AG08395 (cell line): ENCODE measurements at places on chromosomes 2 and 18.

DNA sequence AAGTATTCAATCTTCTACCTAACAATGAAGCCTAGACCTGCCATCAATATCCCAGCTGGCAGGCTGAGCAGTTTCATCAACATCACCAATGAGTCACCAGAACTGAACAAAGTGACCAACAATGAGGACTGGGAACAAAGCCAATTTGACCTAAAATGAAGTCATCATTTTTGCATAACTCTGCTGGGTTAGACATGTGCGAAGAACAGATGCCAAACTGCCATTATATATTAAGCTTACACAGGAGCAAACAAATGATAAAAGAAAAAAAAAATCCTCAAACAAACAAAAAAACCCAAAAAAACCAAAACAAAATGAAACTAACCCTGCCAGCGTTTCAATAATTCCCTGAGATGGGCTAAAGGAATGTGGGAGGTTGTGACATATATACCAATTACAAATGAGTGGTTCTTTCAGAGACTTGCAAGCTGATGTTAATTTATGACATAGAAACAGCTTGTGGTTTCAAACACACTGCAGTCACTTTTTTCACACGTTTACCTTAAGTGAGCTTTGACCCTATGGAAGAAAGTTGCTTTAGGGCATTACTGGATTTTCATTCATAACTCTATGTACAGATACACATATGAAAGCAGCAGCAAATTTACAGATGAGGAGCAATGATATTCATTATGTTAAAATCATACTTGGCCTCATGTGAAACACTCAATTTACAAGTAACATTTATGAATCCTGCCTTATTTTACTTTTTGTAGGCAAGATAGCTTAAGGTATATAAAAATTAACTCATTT, 56.9 kb upstream of the CCDC141 start:
- DNase-seq = peak; percentile 58

DNA sequence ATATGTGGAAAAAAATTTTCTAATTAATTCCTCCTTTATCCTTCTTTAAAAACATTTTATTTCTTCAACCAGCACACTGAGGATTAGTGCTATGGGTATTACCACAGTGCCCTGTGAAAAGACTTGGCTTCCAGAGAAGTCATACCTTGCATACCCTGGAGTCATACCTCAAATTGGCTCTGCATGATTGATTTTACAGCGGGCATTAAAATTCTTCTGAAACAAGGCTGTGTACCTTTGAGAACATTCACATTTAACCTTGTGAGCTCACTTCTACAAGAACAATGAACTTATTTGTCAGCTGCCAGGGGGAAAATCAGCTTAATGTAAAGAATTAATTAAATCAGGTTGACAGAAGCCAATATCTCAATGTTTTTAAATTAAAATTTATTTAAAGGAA, 44.6 kb downstream of the SLC35F5 start:
- DNase-seq = no peak

GRCh38 chr2:160258492-160258805, 58.4 kb upstream of the ITGB6 start:
- DNase-seq = no peak

- no peak for DNase-seq
These were observed 7.2 kb downstream of the TRIB2 start for GRCh38 chr2:12723736-12724463.

DNA sequence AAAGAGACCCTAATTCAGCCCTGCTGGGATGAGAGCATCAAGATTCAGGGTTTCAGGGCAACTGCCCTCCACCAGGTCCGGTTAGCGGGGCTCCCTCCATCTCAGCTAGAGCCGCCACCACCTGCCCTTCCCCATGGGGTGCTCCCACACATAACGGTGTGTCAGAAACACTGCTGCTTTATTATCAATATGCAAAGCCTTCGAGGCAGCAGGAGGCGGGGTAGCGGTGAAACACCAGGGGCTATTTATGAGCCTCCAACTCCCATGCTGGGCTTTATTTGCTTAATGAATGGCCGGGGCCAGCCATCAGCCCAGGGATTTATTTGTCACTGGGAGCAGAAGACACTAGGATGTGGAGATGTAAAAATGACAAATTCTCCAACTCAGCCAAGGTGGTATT, 109.8 kb downstream of the GALNT14 start:
- DNase-seq = no peak

DNA sequence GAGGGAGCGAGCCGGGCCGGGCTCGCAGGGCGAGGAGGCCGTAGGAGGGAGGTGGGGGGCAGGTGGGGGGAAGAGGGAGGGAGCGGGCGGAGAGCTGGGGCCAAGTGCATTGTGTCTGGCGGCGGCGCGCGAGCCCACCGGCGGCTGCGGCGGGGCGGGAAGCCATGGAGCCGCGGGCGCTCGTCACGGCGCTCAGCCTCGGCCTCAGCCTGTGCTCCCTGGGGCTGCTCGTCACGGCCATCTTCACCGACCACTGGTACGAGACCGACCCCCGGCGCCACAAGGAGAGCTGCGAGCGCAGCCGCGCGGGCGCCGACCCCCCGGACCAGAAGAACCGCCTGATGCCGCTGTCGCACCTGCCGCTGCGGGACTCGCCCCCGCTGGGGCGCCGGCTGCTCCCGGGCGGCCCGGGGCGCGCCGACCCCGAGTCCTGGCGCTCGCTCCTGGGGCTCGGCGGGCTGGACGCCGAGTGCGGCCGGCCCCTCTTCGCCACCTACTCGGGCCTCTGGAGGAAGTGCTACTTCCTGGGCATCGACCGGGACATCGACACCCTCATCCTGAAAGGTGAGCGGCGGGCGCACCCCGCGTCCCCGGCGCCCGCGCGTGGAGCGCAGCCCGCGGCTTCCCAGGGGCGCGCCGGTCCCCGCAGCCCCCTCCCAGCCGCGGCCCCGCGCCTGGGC, at the start of gene TMEM178A:
TMEM178A (plus strand) TSS at position 107 of the 680 bp plus-strand sequence; CDS start at position 165, 58 bp downstream.
- DNase-seq = peak; percentile 17

DNA sequence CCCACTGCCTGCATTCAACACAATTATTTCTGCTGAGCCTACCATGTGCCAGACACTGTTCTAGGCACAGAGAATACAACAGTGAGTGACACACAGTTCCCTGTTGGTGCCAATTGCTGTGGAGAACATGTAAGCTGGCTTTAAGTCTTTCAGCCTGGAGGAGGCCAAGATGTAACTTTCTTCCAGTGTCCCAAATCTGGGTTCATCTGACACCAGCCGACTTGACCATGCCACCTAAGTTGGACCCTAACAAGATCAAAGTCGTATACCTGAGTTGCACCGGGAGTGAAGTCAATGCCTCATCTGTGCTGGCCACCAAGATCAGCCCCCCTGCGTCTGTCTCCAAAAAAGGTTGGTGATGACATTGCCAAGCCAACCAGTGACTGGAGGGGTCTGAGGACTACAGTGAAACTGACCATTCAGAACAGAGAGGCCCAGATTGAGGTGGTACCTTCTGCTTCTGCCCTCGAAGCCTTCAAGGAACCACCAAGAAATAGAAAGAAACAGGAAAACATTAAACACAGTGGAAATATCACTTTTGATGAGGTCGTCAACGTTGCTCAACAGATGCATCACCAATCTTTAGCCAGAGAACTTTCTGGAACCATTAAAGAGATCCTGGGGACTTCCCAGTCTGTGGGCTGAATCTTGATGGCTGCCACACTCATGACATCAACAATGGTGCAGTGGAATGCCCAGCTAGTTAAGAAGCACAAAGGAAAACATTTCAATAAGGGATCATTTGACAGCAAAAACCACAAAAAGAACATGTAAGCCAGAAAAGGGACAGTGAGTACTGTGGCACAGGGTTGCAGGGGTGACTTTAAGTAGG, 6.3 kb downstream of the TRABD2A start:
- peak; percentile 19 for DNase-seq

GRCh38 chr2:32342801-32343200, 14.0 kb upstream of the BIRC6 start:
- no peak for DNase-seq

DNA sequence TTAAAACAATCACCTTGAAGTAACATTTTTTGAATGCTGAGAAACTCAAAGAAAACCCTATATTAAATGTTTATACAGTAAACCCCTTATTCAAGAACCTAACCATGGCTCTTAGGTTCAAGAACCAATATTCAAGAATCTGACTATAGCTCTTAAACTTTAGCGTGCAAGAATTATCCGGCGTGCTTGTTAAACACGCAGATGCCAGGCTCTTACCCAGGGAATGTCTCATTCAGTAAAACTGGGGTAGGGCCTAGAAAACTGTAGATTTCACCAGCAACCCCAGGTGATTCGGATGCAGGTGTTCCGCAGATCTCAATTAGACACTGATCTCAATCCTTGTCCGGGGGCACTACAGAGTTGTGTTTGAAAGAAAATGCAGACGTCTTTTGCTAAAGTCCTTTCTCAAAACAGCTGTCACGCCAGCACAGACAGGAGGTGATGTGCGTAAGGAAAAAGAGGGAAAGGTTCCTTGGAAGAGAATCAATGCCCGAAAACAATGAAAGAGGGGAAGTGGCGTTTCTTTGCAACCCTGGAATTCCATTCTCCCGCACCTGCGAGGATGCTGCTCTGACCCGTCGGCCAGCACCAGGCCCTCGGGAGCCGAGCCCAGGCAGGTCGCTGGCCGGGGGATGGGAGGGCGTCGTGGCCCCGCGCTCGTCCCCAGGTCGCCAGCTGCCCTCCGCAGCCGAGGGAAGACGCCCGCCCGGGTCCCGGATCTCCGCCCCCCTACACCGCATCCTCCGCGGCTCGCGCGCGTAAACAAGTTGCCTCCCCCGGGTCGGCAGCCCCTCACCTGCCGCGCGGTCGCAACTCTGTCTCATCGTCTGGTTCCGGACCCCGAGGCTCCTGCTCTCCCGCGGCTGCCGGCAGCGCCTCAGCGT, 851 bp downstream of the EIF2AK3 start:
- DNase-seq = peak; percentile 11

DNA sequence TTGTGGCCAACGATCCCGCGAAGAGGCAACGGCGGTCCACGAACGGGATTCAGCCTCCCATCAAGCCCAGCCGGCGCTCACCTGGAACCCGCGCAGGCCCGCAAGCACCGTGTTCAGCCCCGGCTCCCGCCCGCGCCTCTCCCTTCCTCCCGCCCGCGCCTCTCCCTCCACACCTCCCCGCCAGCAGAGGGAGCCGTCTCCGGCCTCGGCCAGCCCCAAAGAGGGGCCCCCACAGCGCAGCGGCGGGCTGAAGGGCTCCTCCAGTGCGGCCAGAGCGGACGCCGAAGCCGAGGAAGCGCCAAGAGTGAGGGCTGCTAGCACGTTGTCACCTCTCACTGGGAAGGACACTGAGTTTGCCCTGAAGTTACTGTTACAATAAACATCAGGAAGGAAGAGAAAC, 55.3 kb upstream of the LAPTM4A start:
- DNase-seq = no peak

DNA sequence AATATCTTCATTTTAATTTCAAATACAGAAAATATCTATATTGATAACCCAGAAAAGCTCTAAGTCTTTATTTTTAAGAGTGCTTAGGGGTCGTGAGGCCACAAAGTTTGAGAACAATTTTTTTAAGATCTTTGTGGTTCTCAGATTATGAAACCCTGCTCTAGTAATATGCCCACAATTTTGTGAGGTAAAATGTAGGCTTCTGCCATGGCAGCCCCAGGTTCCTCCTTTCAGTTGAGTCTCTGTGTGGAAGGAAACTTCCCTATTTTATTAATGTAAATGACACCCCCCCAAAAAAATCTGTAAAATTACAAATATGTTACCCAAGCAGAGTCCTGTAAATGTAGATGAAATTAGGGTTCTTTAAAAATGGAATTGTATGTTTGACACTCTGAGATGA, 600.5 kb downstream of the SATB2 start:
- DNase-seq = no peak

- DNase-seq = no peak
These were observed 4.6 kb upstream of the ST8SIA3 start for GRCh38 chr18:57347784-57348183.

DNA sequence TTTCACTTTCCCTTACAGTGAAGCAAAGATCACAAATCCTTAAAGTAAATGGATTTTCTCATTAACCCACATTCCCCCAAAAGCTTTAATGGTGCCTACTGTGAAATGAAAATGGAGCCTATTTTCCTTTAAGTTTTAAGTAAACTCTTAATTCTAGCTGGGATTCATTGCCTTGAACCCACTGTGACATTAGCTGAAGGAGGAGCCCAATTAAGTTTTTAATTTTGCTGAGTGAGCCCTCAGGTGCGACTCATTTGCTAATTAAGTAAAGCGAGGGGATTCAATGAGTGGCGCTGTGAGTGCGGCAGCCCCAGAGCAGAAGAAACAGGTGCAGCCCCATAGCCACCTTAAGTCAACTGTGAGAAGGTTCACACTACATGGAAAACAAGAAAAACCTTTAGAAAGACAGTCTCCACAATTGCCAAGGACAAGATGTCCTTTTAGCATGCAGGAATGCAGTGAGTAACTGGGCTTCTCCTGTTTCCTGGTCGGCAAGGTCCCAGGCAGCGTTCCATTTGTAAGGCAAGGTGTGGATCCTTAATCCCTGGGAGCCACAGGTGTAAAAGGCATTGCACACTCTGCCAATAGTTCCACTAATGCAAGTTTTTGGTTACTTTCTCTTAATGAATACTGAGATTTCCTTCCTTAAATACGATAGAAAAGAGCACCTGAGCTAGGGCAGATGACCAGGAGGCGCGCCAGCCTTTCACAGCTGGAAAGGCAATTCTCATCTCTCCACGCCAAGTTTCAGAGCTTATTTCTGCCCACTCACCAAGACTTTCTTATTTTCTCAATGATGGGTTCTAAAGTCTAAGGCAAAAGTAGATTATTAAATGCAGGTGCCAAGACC, 87.7 kb downstream of the TMEM18 start:
- DNase-seq = no peak

- peak; percentile 39 for DNase-seq
These were observed 35.1 kb downstream of the MYO7B start for GRCh38 chr2:127570282-127571250.

- no peak for DNase-seq
These were observed 18.2 kb downstream of the MTHFD2 start for GRCh38 chr2:74216642-74217041.

DNA sequence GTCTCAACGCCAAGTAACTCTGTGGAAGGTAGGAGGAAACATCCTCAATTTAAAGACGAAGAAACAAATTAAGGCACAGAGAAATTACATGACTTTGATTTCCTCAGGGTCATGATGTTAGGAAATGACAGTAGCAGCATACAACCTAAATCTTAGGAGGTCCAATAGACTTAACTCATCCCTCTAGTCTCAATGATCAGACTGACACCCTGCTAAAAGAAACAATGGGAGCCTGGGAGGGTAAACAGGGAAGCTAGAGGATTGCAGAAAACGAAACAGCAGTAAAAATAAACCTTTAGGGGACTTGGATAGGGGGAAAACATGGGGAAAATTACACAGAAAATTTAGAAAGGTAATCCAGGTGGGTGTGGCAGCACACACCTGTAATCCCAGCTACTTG, 56.0 kb downstream of the ROCK2 start:
- DNase-seq = no peak

- no peak for DNase-seq
These were observed 692.7 kb downstream of the SOCS6 start for GRCh38 chr18:70981400-70982140.

- DNase-seq = no peak
These were observed 11.4 kb upstream of the RBBP8 start for GRCh38 chr18:22921772-22922171.

- DNase-seq = peak; percentile 68
These were observed 9.0 kb upstream of the CDK15 start for GRCh38 chr2:201797175-201797840.
